NCI-H1417 (cell line): ENCODE measurements at places on chromosomes 2 and 18.

DNA sequence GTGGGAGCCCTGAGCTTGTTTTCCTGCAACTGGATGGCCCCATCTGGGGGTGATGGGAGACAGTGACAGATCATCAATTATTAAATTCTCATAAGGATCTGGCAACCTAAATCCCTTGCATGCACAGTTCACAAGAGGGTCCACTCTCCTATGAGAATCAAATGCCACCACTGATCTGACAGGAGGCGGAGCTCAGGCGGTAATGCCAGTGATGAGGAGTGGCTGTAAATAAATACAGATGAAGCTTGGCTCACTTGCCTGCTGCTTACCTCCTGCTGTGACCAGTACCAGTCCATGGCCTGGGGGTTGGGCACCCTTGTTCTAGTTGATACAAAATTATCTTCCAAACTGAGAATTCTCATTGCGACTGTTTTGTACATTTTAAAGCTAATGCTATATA, 258.6 kb downstream of the CTNNA2 start:
- DNase-seq = no peak

DNA sequence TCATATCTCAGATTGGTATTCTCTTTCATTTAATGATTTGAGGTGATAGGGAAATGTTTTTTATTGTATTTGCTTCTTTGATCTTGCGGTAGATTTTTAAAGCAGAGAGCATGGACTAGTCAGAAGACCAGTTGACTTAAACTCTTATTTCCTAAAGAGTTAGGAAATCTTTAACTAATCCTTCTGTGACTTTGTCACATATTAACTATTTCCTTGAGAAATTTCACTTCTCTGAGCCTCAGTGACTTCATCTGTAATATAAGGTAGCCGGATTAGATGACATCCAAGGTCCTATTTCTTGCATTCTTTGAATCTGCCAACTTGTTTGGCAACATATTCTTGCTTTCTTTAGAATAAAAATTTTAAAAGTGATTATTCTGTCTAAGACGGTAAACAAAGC, 55.6 kb downstream of the MTX2 start:
- DNase-seq = no peak

DNA sequence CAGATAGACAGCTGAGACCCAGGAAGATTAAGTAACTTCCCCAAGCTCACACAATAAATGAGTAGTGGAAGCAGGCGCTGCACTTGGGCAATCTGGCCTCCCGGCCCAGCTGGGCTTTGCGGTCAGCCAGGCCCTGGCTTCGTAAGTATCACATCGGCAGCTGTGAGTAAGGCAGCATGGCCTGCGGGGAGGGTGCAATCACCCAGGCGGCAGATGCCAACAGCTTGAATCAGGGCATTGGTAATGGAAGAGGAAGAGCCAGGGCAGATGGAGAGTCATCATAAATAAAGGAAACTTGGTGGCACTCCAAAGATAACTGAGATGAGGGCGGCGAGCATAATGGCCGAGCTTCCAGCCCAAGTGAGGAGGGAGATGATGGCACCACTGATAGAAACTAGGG, 217.9 kb upstream of the PID1 start:
- DNase-seq = no peak

DNA sequence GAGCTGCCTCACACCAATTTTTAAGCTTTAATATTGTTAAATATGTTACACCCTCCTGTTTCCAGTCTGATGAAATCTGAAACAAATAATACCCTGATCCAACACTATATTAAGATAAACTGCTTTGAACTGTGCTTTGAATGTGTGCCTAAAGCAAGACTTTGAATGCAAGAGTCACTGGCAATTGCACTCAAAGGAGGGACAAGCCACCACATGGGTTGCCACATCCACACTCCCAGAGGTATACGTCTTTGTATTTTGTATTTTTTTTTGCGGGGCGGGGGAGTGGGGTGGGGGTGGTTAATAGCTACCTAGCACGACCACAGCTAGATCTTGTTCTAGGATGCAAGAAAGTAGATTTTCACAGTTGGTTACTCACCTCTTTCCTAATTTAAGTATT, 1.8 kb upstream of the ZEB2 start:
- DNase-seq = no peak

DNA sequence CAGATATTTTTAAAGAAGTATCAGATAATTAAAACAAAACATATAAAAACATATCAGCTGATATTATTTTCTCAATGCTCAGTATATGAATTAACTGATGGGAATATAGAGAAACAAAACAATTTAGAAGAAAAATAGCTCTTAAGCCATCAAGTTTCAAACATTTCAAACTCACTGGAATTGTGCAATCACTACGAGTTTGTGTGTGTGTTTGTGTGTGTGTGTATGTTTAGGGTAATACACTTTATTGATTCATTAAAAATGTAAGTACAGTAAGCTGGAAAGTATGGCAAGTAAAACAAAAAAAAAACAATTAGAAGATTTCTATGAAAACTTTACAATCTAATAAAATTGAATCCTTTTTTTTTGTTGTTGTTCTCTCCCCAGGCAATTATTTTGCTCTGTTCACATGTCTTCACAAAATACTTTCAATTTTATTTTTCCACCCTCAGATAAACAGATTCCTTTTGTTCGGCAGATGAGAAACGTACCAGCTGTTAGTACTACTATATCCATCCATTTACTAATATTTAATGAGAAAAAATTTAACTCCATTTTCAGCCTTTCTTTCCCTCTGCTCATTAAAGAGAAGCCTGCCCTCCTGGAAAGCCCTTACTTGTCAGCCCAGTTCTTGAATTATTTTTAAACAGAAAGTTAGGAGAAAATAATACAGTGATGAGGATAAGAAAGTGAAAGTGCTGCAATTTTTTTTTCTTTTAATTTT, 87.6 kb downstream of the SLC8A1 start:
- DNase-seq = no peak

DNA sequence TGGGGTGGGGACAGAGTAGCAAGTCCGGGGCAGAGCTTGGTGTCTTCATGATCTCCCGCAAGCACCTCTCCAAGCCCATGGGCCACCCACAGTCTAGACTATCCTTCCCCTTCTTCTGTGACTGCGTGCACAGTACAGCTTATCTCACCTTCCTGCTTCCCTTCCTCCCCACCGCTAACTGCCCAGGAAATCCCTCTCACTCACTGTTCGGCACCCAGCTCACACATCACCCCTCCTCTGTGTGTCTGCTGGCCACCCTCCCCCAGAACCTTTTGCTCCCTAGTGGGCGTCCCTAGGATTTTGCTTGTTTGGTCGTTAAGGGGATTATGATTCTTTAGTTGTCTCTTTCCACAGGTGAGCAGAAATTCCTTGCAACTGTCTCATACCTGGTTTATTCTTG, 31.5 kb upstream of the SMAD7 start:
- no peak for DNase-seq

DNA sequence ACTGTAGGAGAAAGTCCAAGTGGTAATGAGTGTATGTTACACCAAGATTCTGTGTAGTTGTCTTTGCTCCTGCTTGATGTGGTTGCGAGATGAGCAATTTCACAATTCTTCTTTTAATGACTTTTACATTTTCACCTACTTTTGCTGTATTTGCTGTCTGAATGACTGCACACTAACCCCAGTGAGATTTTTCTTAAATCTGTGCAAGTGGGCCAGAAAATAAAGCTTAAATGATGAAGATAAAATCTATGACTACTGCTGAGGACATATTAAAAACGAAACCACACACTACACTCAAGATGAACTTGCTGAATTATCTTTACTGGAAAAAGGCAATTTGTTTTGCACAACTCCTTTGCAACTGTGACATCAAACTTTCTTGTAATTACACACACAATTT, 4.1 kb downstream of the LDAH start:
- no peak for DNase-seq
